ENCODE measurements at places on chromosomes 7 and 10.

DNA sequence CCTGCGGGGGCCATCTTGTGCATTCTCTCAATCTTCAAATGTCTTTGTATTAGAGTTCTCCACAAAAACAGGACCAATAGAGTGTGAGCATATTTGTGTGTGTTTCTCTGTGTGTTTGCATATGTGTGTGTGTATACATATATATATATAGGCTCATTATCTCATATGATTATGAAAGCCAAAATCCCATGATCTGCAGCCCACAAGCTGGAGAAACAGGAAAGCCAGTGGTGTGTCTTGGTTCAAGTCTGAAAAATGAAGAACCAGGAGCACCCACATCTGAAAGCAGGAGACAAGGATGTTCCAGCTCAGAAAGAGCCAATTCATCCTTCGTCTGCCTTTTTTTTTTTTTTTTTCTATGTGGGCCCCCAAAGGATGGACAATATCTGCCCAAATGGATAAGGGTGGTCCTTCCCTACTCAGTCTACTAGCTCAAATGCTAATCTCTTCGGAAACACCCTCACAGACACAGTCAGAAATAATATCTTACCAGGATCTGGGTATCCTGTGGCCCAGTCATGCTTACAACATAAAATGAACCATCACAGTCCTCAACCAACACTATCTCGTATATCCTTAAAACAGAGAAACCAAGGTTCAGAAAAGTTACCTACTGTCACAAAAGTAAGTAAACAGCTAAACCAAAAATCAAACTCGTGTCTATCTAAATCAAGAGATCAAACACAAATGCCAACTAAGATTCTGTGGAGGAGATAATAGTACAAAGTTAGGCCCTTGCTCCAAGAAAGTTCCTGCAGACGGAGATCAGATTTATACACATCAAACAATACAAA is 141.9 kb downstream of the JMJD1C start:
- DNase-seq: no peak

DNA sequence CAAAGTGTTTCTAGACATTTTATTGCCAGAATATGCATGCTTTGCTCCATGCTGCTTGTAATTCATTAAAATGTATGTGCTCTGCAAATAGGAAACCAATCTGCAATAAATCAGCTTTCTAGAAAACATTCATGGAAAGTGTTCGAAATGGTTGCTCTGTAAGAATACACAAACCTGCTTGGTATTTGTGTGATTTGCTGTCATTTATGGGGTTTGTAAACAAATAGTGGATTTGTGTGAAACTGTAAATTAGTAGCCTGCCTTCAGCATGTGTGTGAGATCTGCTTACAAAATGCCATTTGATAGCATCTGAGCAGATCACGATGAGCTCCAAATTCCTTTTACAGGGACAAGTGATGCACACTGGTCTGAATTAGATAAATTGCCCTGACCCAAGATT is 219.0 kb upstream of the CSTF2T start:
- no peak for DNase-seq

DNA sequence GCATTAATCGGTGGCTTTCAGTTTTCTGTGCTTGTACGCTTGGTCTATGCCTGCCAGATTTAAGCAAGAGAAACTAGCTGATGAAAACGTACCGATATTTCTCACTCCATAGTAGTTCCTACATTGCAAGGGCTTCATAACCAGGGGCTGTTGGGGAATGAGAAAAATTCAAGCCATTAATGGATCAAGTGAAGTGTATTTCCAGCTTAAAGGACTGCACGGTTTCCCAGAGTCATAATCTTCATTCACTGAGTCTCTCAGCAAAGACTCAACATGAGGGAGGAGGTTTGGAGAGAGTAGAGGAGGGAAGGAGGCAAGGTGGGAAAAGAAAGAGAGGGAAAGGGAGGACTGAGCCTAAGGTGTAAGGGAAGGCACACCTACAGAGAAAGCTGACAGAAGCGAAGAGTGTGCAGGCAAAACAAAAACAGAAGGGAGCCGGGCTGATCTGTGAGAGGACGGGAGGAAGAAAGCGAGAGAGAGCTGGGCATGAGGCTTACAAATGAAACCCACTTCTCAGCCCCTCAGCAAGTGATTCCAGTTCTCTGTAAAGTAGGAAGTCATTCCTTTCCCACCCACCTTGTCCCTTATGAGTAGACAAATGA is 625 bp downstream of the GIMAP2 start:
- no peak for DNase-seq

DNA sequence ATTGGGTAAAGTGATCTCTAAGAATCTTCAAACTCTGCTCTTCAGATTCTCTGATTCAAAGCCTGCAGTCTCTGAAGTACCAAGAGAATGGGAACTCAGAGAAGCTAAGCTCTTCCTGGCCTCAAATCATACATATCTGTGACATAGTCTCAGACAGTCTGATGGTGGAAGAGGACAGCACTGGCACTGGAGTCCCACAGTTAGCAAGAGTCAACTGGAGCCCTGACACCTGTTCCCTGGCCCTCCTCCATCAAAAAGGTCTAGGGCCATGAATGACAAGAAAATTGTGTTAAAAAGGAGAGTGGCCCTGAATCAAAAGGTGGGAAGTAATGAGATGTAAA is 37.7 kb downstream of the PRSS2 start:
- no peak for DNase-seq

DNA sequence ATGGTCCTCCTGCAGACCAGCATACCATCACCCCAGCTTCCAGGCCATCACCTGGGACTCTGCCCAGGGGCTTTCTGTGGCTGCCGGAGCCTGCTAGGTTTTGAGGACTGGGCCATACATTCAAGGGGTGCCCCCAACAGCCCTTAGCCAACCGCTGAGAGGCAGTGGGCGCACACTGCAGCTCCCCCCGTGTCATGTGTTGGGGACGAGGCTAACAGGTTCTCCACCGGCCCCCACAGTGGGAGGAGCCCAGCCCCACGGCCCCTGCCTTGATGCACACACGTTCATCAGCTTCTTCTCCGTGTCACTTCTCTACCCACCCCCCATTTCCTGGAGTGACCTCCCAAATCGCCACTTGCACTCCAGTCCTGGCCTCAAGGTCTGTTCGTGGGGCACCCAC is 543.2 kb upstream of the FOXK1 start:
- no peak for DNase-seq

GRCh38 chr7:105691680-105692564 is 110.6 kb upstream of the EFCAB10 start:
- DNase-seq: no peak

GRCh38 chr10:116771959-116772585 is 29.7 kb upstream of the HSPA12A start:
- DNase-seq: no peak

- DNase-seq: no peak
Observed at GRCh38 chr7:96310110-96310509, 11.8 kb downstream of the SLC25A13 start.

DNA sequence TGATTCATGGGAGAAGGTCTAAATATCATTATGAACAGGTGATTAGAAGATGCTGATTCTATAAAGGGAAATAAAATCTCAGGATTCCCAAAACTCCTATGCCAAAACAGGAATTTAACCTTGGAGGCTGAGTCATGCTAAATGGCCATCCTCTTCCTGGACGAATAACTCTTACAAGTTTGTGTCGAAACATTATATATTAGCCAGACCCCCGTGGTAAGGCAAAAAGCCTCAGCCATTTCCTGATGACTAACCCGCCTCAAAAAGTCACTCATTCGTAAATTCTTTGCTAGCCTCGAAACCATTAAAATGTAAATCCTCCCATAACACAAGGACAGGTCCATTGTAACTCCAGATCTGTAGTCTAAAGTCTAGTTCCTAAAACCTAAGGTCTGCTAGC is 32.0 kb downstream of the CUL2 start:
- DNase-seq: peak; percentile 95

DNA sequence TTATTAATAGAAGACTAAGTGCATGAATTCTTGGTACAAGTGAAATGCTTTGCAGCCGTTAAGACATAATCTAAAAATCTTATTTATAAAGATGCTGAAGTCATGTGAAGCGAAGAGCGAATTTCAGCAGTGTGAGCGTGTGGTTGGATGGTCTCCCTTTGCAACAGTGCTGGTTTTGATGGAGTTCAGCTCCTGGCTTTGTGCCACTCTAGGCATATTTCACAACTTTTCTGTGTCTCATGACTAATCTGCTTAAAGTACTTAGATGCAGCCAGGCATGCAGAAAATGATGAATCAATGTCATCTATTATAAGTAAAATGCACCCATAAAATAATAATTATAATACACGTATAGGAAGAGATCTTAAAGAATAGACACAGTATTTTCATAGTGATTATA is 107.2 kb upstream of the TCERG1L start:
- no peak for DNase-seq

- peak; percentile 88 for DNase-seq
Observed at GRCh38 chr7:141649865-141650634, 51.9 kb downstream of the DENND11 start.

DNA sequence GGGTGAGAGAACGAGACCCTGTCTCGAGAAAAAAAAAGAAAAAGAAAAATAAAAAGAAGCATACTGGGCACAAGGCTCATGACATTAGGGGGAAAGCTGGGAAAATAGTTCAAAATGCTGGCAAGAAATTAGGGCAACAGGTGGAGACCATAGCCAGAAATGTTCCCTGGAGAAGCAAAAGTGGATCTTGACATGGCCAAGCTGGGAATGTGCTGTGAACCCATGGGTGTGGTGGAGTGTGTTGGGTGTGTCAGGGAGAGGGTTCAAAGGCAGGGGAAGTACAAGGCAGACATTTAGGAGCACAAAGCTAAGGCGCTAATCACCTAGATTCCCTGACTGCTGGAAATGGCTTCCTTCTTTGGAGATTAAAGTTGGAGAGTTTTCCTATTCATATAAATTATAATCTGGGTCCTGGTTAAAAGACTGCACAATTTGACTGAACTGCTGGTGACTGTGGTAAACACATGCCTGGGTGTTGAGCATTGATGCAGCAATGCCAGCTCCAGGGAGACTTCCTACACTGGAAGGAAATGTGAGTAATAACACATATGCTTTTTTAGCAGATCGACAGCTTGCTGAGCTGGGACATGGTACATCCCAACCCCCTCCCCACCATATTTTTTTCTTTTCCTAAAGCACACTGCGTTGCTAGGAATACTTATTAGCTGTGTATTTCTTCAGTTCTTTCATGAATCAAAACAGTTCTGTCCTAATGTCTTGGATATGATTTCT is 70.1 kb upstream of the ARHGAP21 start:
- no peak for DNase-seq

DNA sequence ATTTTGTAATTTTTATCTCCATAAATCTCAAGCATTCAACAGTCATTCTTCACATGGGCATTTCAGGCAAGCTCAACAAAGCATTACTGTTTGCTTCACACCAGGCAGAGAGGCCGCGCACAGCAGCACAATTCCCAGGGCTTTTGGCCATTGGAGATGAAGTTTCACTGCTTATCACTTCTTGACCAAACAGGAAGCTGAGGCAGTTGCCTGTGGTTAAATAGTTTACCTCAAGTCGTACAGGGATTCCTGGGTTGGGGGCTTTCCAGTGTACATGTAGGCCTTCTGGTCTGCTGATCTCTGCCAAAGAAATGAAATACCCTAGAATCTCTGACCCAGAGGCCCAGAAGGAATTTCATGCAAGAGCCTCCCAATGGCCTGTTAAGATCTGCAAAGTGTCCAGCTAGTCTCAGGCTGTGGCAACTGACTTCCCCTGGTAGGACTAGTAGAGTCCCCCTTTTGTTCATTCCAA is 11.2 kb upstream of the PRDX3 start:
- DNase-seq: peak; percentile 87

DNA sequence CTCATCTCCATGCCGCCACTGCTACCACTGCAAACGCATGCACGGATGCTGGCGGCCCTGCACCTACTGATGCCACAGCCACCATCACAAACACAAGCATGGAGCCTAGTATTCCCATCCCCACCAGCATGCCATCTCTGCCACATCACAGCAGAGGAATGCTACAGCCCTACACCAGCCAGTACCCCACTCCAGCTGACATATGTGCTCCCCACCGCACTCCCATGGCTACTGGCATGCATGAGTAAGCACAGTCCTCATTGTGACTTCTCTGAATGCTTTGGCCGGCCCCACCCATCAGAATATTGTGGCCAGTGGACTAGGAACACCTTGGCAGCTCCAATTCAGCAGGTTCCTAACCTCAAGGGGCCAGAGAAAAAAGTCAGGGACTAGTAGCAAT is 705.5 kb downstream of the POM121L12 start:
- DNase-seq: no peak

DNA sequence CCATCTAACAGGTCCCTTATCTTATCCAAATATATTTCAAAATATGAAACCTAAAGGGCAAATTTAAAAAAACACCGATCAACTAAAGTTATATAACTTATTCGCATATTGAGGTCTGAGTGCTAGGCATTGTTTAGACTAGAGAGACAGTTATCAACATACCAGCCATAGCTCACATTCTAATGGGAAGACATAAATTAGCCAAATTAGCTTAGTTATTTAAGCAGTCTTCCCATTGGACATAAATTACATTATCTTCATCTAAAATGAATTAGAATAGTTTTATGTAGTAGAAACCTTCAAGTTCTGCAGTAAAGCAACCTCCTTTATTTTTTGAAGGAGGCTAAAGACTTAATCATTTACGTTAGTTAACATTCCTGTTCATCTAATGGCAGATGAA is 17.4 kb downstream of the KIF5B start:
- no peak for DNase-seq

DNA sequence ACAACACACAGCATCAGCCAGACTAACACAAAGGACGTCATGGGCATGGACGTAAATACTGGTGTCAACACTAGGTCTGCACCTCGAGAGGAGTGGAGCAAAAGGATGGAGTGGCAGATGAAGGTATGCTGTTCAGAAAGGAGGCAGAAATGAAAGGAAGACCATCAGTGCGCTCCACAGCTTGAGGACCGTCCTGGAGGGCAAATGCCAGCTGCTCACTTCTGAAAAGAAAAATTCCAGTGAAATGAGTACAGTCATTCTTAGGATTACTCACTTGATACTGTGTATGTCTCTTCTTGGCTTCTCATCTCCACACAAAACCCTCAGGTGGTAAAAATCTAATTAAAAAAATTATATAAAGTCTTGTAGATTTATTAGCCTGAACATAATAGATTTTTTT is 44.8 kb downstream of the EGFR start:
- peak; percentile 72 for DNase-seq

GRCh38 chr10:48899781-48900180 is 39.9 kb downstream of the LRRC18 start:
- no peak for DNase-seq

GRCh38 chr7:44104860-44105771 is 971 bp downstream of the AEBP1 start:
- peak; percentile 79 for DNase-seq

DNA sequence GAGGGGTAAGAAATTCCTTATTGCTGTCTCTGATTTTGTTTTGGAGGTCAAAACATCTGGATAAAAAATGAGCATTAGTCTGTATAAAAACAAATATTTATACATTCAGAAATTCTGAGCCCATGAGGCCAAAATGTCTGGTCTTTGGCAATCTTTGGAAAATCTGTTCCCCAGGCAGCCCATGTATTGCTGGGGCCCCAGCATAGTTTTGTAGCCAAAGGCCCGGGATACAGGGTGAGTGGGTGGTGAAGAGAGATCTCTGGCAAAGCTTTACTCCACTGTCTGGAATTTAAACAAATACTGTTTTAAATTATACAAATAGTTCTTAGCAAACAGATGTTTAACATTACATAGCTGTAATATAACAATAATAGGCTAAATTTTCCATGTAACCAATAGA is 134.7 kb upstream of the GALNT17 start:
- DNase-seq: no peak

- DNase-seq: peak; percentile 8
Observed at GRCh38 chr10:71486484-71487114, 89.9 kb downstream of the CDH23 start.
